ENCODE measurements at places on chromosomes 1 and 21.
A peak's percentile ranks its signal among the peaks of the same experiment; 100 is the strongest.

- DNase-seq, result no peak
Measured at GRCh38 chr1:24970399-24970753, 40.3 kb upstream of the RUNX3 start.

GRCh38 chr1:224622831-224623230 is 6.7 kb downstream of the CNIH3 start:
- no peak for DNase-seq

- no peak for DNase-seq
Measured at GRCh38 chr1:76124196-76124595, 49.6 kb downstream of the ST6GALNAC3 start.

DNA sequence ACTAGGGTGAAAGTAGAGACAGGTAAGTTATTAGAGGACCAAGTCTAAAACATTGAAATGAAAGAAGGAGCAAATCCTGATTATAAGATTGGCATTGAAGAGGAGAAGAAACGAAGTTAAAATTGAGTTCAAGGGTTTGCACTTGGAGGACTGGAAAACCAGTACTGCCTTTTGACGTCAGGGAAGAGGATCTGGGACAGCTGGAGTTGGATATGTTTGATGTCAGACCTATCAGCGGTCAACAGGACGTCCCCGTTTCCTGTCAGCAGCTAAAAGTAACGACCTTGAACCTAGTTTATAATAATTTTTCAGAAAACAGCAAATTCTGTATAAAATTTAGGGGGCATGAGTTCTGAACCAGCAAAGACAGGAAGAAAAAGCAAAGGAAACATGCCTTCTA is 1.2 kb upstream of the NID1 start:
- DNase-seq, result no peak

DNA sequence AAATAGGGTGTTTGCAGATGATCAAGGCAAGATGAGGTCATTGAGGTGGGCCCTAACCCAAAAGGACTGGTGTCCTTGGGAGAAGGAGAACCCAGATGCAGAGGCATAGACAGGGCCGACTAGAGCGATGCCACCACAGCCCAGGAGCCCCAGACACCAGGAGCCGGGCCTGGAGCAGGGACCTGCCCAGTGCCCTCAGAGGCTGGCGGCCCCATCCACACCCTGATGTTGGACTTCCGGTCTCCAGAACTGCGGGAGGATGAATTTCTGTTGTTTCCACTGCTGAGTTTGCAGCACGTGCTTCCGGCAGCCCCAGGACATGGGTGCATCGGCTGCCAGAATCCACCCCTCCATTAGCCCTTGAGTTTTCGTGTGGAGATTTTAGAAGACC is 7.2 kb upstream of the ACTRT2 start:
- no peak for DNase-seq

GRCh38 chr1:225767634-225768540 is 9.7 kb upstream of the SRP9 start:
- no peak for DNase-seq

GRCh38 chr1:51612447-51612961 is 4.4 kb upstream of the OSBPL9 start:
- no peak for DNase-seq

DNA sequence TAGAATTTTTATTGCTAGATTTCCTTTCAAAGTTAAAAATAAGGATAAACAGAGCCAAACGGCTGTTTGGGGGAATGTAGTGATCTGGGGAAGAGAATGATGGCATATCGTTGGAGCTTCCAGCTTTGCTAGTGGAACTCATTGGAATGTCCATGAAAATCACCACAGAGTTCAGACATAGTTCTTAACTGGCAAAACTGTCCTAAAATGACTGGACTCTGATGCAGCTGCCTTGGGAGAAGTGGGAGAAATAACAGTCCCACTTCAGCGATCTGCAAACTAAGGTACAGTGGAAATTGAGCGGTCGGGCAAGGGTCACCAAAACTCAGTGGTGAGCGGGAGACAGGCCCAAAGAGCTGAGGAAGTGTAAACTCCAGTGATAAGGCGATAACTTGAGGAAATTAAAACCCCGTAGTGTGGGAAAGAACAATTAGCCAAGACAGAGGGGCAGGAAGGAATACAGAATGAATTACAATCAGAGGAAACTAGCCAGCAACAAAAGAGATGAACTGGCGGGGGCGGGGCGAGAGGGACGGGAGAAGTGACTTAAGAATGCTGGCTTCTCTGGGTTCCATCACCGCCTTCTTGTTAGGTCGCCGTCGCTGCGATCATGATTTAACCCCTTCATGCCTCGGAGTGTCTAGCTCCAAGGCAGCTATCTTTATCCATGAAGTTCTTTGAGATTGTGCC is 89.8 kb upstream of the ARHGAP29 start:
- no peak for DNase-seq

- DNase-seq, result no peak
Measured at GRCh38 chr1:225412803-225413351, 15.0 kb downstream of the LBR start.

DNA sequence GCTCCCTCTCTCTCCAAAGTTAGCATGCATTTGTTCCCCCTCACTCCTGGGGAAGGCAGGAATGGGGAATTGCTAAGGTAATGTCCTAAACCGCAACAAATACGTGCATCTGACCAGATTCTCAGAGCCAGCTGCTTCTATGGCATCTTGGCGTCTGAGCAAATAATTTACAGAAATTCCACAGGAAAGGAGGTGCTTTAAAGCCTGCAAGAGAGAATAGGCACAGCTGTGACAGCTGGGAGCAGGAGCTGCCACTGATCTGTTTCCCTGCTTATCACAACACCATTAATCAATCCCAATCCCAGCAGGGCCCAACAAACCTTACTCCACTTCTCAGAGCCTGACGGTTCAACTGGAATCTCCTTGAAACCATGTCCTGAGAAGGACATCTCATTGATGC is 83.5 kb upstream of the ZNF281 start:
- DNase-seq, result no peak

DNA sequence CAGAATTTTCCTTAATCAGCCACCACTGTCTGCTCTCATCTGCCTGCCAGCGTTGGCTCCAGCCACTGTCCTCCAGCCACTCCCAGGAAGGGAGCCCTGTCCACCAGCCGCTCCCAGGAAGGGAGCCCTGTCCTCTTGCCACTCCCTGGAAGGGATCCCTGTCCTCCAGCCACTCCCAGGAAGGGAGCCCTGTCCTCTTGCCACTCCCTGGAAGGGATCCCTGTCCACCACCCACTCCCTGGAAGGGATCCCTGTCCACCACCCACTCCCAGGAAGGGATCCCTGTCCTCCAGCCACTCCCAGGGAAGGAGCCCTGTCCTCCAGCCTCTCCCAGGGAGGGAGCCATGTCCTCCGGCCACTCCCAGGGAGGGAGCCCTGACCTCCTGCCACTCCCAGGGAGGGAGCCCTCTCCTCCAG is 726.5 kb downstream of the PTPRU start:
- DNase-seq, result no peak

DNA sequence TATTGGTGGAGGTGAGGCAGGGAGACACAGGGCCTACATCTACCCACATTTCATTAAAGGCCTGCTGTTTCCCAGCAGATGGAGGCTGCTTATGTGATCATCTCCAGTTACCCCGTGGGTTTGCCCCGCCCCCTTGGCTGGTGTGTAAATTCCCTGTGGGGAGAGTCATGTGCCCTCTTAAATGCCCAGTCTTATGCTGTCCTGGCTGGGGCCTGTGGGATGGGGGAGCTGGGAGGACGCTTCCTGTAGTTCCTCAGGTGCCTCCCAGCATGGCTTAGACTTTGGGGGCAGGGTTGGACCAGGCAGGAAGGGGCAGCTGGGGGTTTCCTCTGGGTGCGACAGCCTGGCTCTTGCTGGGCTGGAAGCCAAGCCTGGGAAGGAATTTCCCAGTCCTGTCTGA is 15.5 kb upstream of the CITED4 start:
- DNase-seq, result no peak

GRCh38 chr21:44947111-44947929 is 7.5 kb downstream of the SLX9 start:
- no peak for DNase-seq

DNA sequence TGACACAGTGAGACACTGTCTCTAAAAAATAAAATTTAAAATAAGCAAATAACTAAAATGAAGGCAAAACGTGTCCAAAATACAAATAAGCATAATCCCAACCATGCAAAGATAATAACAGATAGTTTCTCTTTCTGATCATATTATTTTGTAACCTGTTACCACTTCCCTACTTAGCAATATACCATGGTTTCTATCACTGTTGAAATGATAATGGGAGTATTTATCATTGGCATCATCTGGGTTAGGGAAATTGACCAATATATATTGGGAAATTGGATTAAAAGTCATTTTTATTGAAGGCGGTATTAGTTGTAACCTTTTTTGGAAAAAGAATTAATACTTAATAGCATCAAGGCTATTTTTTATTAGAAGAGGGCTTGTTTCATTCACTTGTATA is 47.0 kb downstream of the USP25 start:
- no peak for DNase-seq

GRCh38 chr1:66242646-66243547 is 291.1 kb upstream of the SGIP1 start:
- DNase-seq, result peak; percentile 71

DNA sequence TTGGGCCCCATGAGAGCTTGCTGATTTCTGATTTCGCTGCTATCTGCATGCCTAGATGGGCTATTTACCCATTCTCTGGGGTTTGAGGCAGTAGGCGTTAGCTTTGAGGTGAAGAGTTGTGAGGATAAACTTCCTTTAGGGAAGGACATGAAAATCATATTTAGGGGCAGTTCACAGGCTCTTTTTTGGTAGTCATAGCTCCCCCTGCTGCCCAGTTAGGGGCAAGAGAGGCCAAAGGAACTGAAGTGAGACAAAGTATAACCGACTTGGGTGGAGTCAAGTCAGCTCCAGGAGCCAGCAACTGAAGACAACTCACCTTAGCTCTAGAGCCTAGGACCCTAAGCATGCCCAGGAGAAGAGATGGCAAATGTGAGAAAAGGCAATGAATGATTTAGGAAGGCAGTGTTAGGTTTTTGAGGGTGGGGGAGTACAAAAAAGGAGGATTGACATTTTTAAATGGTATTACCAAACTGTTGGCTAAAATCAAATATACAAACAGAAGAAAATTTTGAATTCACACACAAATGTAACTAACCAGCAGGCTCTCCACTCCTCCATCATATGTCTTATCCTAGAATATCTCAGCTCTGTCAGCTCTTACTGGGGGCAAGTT is 625.2 kb downstream of the LMO4 start:
- peak; percentile 23 for DNase-seq

DNA sequence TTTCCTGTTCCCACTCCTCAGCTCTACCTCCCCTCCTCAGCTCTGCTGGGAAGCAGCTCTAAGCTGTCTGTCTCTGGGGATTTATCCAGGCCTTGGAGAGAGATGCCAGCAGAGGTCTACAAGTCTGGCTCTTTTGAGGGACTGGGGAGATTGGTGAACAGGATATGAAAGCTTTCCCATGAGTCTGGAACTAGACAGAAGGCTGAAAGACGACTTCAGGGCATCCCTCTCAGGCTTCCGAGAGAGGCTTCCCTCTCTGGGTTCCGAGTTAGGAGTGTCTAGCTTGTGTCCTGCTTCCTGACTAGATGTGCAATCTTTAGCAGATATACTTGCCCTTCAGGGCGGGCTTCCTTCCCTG is 733 bp downstream of the TMEM35B start:
- DNase-seq, result no peak
